ENCODE measurements at places on chromosomes 1 and 21.

- no peak for DNase-seq
These were observed 15.6 kb upstream of the CHIA start for GRCh38 chr1:111275079-111275478.

GRCh38 chr1:2973601-2974593 lies 47.4 kb upstream of the ACTRT2 start:
- no peak for DNase-seq

DNA sequence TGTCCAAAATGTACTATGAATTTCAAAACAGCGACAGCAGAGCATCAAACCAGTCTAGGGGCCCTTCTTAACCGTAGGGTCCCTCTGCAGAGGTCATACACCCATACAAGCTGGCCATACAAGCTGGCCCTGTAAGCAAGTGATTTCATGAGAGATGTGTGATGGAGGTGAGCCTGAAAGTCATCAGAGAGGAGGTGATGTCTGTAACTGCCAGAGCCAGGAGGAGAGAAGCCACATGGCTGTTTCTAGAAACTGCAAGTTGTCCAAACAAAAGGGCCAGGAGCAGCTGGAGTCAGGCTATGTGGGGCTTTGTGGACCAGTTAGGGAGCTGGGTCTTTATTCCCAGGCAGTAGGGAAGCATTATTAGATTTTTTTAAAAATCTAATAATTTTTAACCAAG lies 14.8 kb upstream of the SERINC2 start:
- DNase-seq: no peak

GRCh38 chr1:202203238-202204039 lies 9.8 kb downstream of the LGR6 start:
- DNase-seq: no peak

DNA sequence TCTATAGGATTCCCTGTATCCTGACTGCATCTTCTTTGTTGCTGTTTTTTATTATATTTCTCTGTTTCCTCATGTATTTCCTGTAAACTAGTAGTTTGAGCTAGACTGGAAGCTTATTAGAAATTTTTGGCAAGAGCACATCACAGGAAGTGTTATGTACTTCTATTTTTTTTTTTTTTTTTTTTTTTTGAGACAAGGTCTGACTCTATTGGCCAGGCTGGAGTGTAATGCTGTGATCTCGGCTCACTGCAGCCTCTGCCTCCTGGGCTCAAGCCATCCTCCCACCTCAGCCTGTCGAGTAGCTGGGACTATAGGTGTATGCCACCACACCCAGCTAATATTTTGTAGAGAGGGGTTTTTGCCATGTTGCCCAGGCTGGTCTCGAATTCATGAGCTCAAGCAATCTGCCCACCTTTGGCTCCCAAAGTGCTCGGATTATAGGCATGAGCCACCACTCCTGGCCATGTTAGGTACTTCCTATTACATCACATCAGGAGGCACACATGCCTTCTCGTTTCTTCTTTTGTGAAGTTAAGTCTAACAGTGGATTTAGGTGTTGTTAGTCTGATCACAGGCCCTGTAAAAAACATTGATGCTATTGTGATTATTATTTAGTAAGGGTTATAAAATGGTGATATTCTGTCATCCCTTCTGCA lies 12.5 kb downstream of the C1orf21 start:
- no peak for DNase-seq

GRCh38 chr1:76668046-76668445 lies 199.2 kb upstream of the ST6GALNAC5 start:
- no peak for DNase-seq

DNA sequence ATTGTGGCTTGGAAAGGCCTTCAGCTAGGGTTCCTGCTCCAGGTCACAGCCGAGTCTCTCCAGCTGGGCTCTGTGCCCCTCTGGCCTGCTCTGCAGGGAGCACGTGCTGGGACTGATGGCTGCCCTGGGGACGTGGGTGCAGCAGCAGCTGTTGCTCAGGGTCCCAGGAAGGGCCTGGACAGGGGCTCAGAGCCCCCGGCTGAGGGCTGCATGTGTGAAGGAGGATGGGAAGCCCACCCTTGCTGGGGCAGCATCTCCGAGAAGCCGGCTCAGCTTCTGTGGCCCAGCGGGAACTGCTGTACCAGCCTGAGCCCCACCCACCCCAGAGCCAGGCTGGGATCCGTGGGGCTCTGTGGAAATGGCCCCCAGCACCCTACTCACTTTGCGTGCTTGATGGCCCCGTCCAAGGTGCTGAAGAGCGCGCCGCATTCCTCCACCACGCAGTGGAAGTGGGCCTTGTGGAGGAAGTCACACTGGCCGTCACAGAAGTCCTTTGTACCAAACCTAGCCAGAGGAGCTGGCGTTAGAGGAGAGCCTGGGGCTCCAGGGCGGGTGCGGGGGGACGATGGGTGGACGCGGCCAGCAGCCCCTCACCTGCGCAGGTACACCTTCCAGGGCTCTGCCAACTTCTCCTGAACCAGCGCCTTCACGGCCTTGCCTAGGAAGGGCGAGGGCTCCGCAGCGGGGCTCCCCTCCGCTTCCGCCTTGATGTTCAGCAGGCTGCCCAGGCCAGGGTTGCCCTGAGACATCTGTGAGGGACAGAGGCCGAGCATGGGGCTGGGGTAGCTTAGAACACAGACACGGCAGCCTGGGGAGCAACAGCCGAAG lies 147.5 kb downstream of the CASZ1 start:
- DNase-seq: no peak

- peak; percentile 39 for DNase-seq
These were observed 13.4 kb upstream of the SLC6A17 start for GRCh38 chr1:110136911-110137310.

GRCh38 chr1:171055966-171056643 lies 34.6 kb upstream of the FMO3 start:
- no peak for DNase-seq

- DNase-seq: no peak
These were observed 35.2 kb upstream of the MAB21L3 start for GRCh38 chr1:116075990-116076389.

GRCh38 chr1:225819346-225820192 lies 9.6 kb downstream of the EPHX1 start:
- no peak for DNase-seq

GRCh38 chr1:90763930-90764329 lies 46.8 kb upstream of the BARHL2 start:
- no peak for DNase-seq

- no peak for DNase-seq
These were observed 27.3 kb downstream of the STUM start for GRCh38 chr1:226575739-226576378.

DNA sequence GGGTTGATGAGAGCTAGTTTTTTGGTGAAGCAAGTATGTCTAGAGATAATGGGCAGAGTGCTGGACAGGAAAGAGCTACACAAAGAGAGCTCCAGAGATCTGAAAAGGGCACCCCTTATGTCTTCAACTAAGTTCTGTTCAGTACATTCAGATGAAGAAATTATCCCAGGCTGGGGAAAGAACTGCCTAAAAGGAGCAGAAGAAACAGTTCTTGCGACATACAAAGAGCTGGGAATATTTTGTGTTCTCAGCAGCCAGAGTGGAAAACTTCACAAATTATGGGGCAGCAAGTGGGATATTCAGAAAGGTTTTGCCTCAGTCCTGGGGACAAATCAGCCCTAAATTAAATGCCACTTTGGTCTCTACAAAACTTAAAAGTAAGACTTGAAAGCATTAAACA lies 17.4 kb upstream of the CCN1 start:
- no peak for DNase-seq

GRCh38 chr1:231417513-231417912 lies 4.6 kb downstream of the EGLN1 start:
- DNase-seq: no peak

DNA sequence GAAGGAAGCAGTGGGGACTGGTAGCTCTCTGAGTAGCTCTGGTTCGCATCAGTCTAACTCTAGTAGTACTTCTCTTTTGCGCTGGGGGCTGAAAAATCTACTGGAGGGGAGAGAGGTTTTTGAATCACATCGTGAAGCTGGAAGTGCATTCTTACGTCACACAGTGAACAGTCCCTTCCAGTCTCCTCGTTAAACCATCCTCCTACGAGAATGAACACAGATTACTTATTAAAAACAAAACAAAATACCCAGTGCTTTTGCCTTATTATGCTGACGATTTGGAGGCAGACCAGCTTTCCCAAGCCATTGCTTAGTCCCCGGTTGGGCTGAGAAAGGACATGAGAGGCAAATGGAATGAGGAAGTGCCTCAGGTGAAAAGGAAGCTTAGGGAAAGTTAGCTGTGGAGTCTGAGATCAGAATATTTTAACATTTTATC lies 16.1 kb downstream of the HUNK start:
- no peak for DNase-seq

DNA sequence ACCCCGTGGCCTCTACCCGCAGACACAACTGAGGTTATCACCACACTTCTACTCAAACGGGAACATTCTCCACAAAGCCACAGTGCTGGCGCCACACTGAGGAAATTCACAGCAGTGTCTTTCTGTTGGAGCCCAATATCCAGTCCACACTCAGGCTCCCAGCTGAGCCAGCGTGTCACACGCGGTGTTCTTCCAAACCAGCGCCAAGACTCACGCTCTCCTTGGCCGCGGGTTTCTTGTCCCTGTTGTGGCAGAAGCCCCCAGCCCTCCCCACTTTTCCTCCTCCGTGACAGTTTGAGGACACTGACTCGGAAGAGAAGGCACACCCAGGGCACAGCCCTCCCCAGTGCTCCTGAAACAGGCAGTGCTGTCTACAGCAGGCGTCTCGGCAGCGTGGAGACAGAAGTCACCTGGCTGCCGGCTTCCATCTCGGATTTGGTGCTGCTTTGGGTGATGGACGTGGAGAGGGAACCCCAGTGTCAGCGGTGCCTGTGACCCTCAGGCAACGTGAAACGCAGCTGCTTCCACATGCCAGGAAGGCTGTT lies 35.4 kb upstream of the AGPAT3 start:
- no peak for DNase-seq

DNA sequence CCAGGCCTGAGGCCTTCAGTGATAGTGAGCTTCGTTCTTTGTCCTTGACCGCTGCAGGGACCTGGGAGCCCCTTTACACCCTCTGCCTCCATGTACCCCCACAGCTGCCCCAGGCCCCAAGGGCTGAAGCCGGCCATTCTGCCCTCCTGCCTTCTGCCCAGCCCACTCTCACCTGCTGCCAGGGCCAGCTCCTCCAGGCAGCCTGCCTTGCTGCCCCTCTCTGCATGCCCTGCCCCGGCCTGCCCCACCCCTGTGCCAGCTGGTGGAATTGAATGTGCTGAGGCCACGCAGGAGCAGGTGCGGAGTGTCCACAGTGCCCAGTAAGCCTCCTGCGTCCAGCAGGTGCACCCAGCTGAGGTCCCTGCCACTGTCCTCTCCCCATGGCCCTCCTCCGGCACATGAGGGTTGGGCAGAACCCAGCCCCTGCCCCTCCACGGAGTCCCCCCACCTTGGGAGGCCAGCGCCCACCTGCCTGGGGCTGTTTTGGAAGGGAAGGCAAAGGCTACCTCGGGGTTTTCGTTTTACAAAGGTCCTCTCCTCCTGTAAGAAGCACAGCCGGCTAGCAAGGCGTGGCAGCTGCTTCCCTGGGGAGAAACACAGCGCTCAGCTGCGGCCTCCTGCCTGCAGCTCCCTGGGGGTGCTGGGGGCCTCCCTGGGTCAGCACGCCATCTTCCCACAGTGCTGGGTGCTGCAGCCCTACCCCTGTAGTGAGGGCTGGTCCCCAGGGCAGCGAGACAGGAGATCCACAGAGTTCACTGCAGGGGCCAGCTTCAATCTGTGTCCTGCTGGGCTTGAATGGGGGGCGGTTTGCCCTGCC lies 21.0 kb downstream of the MMEL1 start:
- no peak for DNase-seq

GRCh38 chr1:48055876-48056764 lies 58.9 kb upstream of the TRABD2B start:
- no peak for DNase-seq

GRCh38 chr21:42513985-42514882 lies 582 bp downstream of the SLC37A1 start:
- no peak for DNase-seq

GRCh38 chr1:203408486-203409481 lies 57.9 kb upstream of the FMOD start:
- no peak for DNase-seq

- DNase-seq: no peak
These were observed 4.1 kb upstream of the PTAFR start for GRCh38 chr1:28180306-28181305.

DNA sequence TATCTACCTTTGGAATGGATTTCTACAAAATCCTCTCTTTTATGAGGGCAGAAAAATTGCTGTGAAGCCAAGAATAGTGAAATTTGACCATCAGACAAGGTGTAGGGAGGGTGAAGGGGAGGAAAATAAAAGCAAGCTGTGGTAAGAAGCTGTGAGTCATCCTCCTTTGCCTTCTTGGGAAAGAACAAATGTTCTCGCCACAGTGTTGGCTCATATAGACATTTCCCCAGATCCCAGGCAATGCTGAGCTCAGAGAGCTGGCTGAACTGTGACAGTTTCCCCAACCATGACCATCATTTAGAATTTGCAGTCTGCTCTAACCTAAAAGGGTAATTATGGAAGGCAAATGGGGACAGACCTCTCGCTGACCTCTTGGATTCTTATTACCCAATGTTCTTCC lies 235.4 kb downstream of the PBX1 start:
- no peak for DNase-seq

Data from NCI-H2081 treated with DMSO at 0.1 percent for 48 hours (cell line).